ENCODE measurements at places on chromosomes 5 and 9.

GRCh38 chr5:33166948-33167347, 273.8 kb upstream of the TARS1 start:
- DNase-seq = no peak

- no peak for DNase-seq
Observed at GRCh38 chr9:89616411-89616810, 11.6 kb downstream of the GADD45G start.

DNA sequence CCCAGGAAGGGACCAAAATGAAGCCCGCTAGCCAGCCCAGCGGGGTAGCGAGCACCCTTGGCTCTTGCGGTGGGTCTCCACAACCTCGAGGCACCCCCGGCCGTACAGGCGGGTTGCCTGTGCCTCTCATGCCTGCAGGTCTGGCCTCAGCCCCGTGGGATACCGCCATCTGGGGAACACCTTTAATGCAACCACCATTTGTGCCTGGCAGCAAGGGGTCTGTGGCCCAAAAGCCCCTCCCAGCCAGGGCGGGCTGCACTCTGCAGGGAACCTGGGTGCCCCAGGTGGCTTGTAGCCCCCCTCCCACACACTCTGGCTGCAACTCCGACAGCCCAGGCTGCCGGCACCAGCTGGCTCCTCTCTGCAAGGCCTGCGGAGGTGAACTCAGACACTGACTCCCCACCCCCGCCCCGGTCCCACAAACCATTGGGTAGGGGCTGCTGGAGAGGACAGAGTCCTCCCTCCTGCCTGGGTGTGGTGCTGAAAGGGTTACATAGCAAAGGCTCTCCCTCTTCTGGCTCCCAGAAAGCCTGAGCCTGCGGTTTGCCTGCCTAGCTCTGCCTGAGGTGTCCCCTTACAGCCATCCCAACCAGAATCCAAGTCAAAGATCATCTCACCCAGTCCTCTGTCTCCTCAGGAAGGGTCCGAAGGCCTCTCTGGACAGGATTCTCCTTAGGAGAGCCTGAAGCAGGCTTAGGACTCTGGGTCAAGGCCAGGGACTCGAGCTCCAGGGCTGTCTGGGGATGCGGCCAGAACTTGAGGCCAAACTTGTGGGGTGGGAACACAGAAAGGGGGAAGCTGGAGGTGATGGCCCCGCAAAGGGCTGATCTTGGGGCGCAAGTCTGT, 109.4 kb downstream of the PSD2 start:
- DNase-seq = no peak

DNA sequence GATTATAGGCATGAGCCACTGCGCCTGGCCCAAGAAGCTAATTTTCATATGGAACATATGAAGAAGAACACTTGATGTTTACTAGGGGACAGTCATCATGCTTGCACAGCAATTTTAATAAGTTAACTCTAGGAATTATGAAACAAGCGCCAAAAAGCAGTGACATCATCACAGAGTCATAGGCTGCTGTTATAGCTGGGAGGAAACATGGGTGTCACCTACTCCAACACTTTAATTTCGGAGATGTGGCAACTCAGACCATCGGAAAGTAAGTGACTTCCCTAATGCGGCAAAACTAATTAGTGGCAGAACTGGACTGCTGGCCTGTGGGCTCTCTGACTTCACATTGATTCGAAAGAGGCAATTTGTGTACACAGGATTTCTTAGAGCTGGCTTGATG, 38.1 kb upstream of the EQTN start:
- no peak for DNase-seq

DNA sequence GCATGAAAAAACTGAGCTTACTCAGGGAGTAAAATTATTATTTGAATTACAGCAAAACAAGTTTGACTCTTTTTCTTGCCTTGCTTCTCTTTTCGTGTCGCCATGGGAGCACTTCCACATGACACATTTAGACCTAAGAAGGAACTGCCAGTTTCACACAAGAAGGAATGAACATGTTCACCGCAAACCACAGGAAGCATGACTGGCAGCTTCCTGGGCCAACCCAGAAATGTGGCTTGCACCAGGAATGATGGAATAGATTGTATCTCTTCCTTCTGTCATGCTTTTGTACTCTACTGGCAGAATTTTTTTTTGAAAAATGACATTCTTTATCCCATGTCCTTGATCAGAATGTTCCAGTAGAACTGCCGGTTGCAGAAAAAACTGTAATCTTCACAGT, 32.9 kb upstream of the MAN2A1 start:
- DNase-seq = peak; percentile 65

- DNase-seq = no peak
Observed at GRCh38 chr9:134182554-134183085, 18.3 kb upstream of the RNU6ATAC start.

- DNase-seq = no peak
Observed at GRCh38 chr5:64899838-64900237, 131.1 kb downstream of the CWC27 start.

GRCh38 chr5:131664929-131665328, 29.9 kb upstream of the RAPGEF6 start:
- DNase-seq = no peak

- DNase-seq = no peak
Observed at GRCh38 chr5:120252839-120253238, 211.3 kb upstream of the PRR16 start.

GRCh38 chr5:31692561-31693221, 53.8 kb downstream of the PDZD2 start:
- DNase-seq = no peak

DNA sequence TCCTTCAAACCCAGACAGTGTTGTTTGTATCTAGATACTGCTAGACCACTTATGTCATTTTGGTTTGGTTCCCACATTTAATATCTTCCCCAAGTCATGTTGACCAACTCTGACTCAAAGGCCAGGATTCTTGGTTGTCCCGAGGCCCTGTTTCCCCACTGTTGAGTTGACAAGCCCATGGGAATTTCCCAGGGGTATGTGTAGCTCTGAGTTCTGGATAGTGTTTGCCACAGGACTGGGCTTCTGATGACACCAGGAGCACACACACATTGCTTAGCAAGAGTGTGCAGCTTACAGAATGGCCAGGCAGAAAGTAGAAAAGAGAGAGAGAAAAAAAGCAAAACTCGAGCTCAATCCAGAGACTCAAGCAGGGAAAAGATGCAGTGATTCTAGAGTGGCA, 214.4 kb downstream of the NXNL2 start:
- DNase-seq = no peak

DNA sequence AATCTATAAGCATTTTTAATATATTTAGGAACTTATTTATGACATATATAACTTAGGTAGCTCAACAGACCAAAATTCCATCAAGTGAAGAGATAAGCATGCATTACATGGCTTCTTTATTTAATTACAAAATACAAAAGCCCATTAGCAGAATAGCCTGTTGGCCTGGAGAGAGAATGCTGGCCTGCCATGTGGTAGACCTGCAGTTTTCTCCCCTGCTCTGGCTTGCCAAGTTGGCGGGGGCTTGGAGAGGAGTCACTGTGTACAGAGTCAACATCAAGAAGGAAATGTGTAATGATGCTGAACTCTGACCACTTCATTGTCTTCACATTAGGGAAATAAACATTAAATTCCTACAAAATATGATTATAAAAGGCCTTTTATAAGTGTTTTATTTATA, 69.8 kb upstream of the CNTLN start:
- DNase-seq = no peak

DNA sequence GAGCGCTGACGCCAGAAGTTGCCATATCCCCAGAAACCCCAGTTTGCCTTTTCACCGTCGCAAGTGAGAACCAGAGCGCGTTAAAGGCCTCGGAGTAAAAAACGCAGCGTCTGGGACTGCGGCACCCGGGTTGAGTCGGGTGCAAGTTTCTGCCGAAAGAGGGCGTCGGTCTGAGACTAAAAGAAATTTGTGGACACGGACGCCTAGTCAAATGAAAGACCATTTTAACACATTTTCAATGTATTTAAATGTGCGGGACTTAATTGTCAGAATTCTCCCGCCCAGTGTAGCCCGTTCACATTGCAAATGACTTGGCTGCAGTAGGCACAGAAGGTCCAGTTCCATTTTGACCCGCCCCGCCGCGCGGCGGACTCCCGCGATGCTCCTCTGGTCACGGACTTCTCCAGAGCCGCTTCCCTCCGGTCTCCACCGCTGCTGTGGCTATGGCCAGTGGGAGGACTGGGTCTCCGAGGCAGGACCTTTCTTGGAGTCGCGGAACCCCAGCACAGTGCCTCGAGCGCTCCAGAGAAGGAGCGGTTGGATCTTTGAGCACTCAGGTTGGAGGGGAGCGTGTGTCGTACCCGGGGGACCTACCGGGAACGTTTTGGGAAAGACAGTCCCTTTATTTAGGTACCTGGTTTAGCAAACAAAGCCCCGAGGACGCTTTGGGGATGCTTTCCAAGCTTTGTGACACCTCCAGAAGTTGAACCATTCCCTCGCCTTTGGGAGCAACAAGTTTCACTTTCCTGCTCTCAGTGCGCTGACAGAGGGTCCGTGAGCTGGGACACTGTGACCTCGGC, 1.2 kb upstream of the NPR3 start:
- DNase-seq = no peak

DNA sequence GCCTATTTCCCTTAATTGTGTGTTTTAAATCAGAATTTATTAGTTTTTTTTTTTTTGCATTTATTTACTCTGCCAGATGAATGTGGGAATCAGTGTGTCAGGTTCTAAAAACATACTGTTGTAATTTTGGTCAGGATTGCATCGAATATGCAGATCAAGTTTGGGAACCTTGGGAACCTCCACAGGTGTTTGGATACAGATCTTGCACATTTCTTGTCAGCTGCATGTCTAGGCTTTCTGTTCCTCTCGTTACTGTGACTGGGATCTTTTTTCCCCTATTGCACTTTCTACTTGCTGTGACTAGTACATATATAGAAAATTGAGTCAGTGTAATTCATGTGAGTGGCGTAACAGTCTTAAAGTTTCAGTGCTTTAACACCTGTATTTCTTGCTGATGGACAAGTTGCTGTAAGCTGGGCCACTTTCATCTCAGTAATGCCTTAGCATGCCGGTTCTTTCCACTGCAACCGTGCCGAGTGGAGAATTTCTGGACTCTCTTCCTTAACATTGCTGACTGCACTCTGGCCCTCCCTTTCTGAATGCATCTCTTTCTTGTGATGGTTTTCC, 112.5 kb downstream of the TENT4A start:
- no peak for DNase-seq

- DNase-seq = no peak
Observed at GRCh38 chr9:91879231-91879630, 70.8 kb downstream of the ROR2 start.

DNA sequence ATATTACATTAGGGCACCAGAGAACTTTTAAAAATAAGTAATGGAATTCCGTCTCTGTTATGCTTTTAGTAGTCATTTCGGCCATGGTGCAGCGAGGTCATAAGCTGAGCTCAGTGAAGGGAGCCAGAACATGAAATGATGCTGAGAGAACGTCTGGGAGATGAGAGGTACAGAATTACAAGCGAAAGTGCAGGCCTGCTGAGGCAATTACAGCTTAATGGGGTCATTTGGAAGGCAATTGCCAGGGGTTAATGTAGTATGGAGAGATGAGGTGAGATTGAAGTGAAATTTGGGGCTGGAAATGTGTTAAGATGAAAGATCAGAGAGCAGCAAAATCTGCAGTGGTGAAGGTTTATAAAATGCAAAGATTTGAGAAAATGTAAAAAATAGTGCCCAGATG, 96.5 kb downstream of the PBX3 start:
- DNase-seq = no peak

- no peak for DNase-seq
Observed at GRCh38 chr5:41264019-41264418, 50.7 kb upstream of the C6 start.

- no peak for DNase-seq
Observed at GRCh38 chr9:134634667-134635230, 6.9 kb upstream of the COL5A1 start.

GRCh38 chr5:98530224-98530623, 243.2 kb upstream of the RGMB start:
- no peak for DNase-seq

- no peak for DNase-seq
Observed at GRCh38 chr5:111706345-111706744, 50.6 kb downstream of the NREP start.

DNA sequence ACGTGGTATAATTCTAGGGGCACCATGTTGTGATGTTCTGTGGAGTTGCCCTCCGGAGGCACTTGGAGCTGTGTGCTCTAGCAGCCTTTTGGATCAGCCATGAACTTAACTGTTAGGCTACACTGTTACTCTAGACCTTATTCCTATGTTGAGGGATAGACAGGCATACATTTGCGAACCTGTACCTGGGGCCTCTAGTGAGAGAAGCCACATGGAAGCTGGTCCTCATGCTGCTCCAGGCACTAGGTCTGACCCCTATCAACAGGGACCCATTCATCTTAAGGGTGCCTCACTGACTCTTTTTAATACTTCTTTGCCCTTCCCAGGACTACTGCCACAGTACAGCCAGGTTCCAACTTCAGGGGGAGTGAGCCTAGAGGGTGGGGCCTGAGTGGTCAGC, 594.8 kb downstream of the RAB3C start:
- no peak for DNase-seq

- DNase-seq = no peak
Observed at GRCh38 chr5:14594378-14595074, 12.9 kb downstream of the OTULINL start.

GRCh38 chr5:125411071-125411743, 664.8 kb upstream of the ZNF608 start:
- no peak for DNase-seq

DNA sequence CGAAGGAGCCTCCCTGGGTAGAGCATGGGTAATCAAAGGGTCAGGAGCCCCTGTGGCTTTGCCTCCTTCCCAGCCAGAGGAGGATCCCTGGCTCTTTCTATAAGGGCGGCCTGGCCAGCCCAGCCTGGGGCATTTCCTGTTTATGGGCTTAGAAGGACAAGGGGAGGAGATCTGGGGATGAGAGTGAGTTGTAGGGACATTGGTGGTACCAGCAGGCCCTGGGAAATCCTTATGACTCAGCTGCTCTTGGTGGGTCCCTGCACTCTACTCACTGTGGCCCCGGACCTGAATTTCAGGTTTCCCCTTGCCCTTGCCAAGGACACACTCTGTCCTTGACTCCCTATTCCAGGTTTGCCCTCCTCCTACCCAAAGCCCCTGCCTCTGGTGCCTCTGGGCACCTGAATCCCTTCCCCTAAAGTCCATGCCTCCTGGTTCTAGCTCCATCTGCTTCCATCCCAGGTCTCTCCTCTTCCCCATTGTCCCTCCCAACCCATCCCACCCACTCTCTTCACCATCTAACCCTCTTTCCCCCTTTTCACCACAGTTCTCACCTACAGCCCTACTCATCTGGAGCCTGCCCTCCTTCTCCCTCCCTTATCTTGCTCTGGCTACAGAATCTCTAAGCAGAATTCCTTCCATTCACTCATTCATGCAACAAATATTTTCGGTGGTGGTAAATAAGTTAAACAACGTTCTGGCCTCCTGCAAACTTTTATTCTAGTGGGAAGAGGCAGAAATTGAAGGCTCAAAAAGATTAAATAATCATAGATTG, 34.9 kb downstream of the PCDH1 start:
- DNase-seq = no peak

- DNase-seq = no peak
Observed at GRCh38 chr5:43839218-43839617, 236.2 kb downstream of the NNT start.

DNA sequence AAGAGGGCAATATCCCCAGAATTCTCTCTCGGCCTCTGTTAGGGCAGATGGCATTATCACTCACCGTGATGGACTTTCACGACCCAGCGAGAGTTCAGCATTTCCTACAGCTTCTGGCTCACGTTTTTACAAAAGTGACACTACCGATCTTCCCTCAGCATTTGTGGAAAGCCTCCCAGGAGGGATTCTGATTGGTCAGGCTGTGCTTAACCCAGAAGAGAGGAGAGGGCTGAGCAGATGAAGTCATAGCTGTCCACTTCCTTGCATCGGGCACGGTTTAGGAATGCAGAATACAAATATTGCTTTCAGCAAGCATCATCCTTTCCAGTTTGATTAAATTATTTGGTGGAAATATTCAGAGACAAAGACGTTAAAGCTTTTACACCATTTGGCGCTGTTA, 277.4 kb upstream of the MSX2 start:
- no peak for DNase-seq

Data from central memory CD4-positive, alpha-beta T cell (primary cell).